ENCODE measurements at places on chromosomes 4 and X. TPM values are rescaled to one million over a fixed set of nuclear protein-coding genes. Genes with fewer than 3 reads are reported as not detected.

DNA sequence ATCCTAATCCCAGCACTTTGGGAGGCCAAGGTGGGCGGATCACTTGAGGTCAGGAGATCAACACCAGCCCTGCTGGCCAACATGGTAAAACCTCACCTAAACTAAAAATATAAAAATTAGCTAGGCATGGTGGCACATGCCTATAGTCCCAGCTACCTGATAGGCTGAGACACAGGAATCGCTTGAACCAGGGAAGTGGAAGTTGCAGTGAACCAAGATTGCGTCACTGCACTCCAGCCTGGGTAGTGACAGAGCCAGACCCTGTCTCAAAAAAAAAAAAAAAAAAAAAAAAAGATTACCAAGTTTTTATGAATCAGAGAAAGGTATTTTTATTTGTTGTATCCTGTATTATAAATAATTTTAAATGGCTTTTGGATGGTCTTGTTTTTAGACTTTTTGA lies 15.1 kb downstream of the TRAPPC11 start:
- DNase-seq, result no peak

DNA sequence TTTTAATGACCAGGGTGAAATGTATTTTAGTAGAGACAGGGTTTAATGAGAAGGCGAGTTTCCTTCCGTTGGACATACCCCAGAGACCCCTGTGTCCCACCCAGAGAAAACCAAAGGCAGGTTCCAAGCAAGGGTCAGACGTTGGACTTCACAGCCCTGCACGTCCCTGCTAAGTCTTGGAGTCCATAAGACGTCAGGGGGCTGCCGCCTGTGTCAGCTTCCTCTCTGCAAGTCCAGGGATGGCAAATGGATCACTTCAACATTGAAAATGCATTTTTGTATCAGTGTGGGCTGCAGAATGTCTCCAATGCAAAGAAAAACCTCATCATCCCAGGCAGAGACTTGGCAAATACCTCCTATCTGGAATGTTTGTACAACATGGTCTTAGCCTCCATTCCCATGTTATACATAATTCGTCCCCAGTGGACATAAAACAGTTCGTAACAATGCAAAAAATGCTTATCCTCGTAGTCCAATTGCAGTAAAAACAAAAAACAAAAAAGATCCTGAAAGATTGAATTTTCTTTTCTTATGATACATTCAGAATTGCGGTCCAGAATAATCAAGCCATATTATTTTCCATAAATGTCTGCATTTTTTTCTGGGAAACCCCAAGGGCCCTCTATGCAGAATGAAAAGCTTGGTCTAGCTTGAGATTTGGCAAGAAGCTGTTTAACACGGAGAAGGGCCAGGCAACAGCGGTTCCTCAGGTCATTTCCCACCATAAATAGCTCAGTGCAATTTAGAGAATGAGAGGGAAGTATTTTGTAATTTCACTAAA lies 190.9 kb downstream of the SHOX start:
- DNase-seq, result no peak

DNA sequence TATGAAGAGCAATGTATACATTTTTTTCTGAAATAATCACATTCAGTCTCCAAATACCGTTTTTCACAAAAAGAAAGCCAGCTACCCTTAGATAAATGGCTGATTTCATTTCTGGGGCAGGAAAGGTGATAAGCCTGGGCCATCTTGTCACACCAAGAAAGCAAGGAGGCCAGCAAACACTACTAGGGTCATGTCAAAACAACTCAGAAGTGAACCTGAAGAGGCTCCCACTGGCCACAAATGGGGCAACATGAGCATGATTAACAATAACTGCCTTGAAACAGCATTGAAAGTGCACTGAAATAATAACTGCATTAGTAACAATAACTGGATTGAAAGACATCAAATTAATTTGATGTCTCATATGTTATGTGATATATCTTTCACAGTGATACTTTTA lies 39.3 kb downstream of the SH3KBP1 start:
- no peak for DNase-seq

DNA sequence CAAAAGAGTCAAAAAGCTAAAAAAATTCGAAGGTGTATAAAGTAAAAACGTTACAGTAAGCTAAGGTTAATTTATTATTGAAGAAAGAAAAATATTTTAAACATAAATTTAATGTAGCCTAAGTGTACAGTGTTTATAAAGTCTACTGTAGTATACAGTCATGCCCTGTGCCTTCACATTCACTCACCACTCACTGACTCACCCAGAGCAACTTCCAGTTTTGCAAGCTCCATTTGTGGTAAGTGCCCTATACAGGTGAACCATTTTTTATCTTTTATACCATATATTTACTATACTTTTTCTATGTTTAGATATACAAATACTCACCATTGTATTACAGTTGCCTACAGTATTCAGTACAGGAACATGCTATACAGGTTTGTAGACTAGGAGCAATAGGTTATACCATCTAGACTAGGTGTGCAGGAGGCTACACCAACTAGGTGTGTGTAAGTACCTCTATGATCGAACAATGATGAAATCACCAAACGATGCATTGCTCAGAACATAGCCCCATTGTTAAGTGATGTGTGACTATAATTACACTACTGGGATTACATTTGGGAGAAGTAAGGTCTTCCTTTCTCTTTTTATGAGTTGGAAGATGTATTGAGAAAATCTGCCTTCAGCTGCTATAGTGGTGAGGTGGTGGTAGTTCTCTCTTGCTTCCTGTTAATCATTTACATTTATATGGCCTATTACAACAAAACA lies 27.2 kb downstream of the TMSB4X start:
- DNase-seq, result no peak

DNA sequence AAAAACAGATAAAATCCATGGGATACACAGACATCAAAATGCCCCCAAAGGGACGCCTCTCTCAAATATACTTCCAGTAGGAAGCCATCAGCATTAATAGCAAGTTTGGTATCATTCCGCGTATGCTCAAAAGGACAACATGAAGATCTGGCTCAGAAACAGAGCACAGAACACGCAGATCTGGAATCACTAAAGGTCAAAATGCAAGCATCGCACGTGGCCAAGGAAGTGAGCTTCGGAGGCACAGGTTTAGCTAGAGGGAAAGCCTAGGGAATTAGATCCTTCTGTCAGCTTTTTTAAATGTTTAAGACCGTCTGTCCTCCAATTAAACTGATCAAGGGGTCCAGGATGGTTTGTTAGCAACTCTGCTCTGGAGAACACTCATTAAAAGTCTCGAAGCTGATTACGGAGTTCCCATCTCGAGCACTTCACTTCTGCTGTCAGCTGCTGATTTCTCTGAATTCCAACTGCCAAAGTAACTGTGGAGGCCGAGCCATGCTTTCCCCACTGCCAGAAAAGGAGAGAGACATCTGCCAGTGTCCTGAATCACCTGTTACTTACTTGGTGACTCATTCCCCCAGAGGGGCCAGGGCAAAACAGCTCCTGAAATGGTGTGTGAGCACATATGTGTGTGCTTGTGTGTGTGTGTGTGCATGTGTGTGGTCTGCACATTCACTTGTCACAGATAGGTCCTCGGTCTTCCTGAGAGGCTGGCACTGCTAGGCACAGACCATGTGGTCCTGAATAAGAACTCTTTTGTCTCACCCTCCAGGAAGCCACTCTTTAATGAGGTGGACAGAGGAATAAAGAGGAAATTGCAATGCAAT lies 177.7 kb upstream of the PPARGC1A start:
- no peak for DNase-seq

DNA sequence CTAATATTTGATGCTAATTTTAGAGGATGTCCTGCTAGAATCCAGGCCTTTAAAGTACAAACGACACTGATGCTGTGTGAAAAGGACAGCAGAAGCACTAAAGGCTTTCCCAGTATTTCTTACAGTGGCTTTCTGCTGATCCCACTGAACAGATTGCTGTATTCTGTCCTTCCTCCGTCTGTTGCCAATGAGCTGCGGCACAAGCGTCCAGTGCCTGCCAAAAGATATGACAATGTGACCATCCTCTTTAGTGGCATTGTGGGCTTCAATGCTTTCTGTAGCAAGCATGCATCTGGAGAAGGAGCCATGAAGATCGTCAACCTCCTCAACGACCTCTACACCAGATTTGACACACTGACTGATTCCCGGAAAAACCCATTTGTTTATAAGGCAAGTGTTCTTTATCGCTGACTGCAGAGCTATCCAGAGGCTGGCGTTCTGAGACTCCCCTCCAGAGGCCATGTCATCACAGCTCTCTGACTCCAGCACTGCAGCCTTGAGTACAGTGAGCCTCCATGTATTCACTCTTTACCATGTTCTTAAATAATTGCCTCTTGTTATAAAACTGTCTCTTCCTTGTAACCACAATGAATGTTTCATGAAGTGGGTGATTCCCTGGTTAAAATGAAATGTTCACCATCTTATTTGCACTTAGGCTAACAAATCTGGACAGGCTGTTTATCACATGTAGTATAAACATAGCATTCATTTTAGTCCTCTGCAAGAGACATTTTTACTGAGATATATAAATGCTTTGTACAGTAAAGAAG lies 43.6 kb downstream of the GUCY1B1 start:
- DNase-seq, result no peak

DNA sequence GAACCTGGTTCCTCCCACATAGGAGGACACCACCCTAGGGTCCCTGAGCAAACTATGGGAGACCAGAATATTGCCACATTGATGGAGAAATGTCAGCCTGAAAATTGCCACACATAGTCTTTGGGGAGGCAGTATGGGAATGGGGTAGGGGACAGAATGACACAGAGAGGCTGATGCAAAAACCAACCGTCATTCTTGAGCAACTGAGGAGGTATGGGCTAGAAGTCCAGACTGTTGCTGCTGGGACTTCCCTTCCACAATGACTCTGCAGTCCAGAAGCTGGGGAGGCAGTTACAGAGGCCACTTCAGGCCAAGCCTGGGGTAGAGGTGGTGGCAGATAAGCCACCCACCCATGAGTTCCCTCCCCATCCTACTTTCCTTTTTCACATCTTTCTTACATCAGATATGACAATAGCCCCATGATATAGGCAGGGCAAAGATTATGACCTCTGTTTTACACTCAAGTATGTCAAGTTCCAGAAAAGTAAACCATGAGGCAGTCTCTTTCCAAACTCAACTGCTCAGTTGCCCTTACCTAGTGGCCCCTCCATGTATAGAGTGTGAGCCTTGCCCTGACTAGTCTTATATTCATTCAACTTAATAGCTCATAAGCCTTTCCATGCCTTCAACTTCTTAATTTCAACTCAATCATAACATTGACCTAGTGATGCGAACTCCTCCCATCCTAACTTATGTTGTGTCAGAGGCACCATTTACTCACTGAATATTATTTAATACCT lies 41.7 kb downstream of the VSIG4 start:
- DNase-seq, result no peak

DNA sequence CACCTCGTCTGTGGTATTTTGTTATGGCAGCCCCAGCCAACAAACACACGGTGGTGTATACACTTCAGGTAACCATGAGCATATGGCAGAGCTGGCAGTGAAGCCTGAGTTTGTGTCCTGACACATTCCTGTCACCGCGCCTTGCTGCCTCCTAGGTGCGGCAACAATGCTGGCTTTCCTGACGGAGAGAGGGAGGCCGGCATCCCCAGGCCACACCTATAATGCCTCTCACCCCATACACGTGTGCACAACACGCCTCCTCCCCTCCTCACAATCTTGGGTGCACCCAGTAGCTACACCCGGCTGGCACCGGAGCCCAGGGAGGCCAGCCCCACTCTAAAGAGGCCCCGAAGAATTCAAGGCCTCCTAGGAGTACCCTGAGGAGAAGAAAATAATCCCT lies 158.5 kb downstream of the NSUN7 start:
- DNase-seq, result no peak

DNA sequence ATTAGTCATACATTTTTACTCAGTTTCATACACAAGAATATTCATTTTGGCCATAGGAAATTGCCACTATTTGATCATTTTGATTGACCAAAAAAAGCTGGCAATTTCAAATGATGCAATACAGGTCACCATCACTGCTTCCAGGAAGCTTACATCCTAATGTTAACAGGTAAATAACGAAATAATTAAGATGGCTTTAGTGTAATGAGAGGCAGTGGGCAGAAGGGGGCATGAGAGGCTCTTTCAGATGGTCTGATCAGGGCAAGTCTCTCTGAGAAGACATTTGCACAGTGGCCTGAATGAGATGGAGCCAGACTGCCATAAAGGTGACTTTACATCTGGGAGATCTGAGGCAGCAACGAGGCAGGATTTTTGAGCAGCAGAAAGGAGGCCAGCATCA lies 170.7 kb downstream of the SLIT2 start:
- DNase-seq, result no peak

DNA sequence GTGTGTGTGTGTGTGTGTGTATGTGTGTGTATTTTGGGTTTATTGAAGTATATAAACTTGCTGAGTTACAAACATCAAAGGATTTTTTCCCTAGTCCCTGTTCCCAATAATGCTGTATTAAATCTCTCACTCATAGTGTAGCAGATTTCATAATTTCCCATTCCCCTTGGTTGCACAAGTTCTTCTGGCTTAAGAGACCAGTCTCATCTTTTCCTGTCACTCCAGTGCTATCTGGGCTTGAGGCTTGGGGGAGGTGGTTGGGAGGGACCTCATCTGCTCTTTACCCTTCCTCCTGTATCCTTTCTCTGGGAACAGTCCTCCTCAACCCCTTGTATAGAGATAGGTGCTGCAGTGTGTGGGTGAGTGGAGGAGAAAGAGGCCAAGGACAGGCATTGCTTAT lies 285.4 kb upstream of the BOD1L1 start:
- DNase-seq, result no peak

- no peak for DNase-seq
Observed at GRCh38 chr4:11628093-11628725, 199.5 kb upstream of the HS3ST1 start.

- no peak for DNase-seq
Observed at GRCh38 chr4:143412420-143412758, 75.7 kb downstream of the GAB1 start.

GRCh38 chrX:132266583-132267355 lies 47.5 kb upstream of the RAP2C start:
- no peak for DNase-seq

- DNase-seq, result no peak
Observed at GRCh38 chr4:20617678-20618396, 82.4 kb upstream of the PACRGL start.

GRCh38 chr4:2172627-2173231 lies 69.2 kb downstream of the HAUS3 start:
- no peak for DNase-seq

Gene SOD3
- not detected for total RNA-seq

Gene CT45A2
- not detected for total RNA-seq

Gene TMPRSS11F
- not detected for total RNA-seq

Gene INTU
- 26.9 TPM for total RNA-seq

Gene CLOCK
- total RNA-seq, result 27.3 TPM

Gene OPN1MW
- total RNA-seq, result not detected
